ENCODE measurements at places on chromosomes 16 and 17. TPM values are rescaled to one million over a fixed set of nuclear protein-coding genes. Genes with fewer than 3 reads are reported as not detected.

Gene HSD17B2
- 5.2 TPM for total RNA-seq

Gene AIPL1
- total RNA-seq = not detected

Gene SLC16A5
- 1.2 TPM for total RNA-seq

Gene ITGAL
- total RNA-seq = not detected

Gene CD300LB
- total RNA-seq = not detected

Gene KRT25
- total RNA-seq = not detected

Gene KRTAP4-3
- not detected for total RNA-seq

Gene HIC1
- 2.0 TPM for total RNA-seq

Gene CD68
- total RNA-seq = 32.4 TPM

Gene AXIN2
- total RNA-seq = 2.0 TPM

Gene CIITA
- not detected for total RNA-seq

Gene HNF1B
- total RNA-seq = 1.3 TPM

Gene SMTNL2
- not detected for total RNA-seq

Gene WFIKKN1
- total RNA-seq = 0.11 TPM

Gene CPPED1
- 4.7 TPM for total RNA-seq

Gene VWA3A
- total RNA-seq = not detected

Gene GAS7
- total RNA-seq = not detected

Gene FLYWCH2
- total RNA-seq = 92.0 TPM

Gene ORAI3
- 5.7 TPM for total RNA-seq

Gene MT1A
- total RNA-seq = not detected

Gene CCL18
- not detected for total RNA-seq

Gene SLC38A7
- 4.0 TPM for total RNA-seq

Gene SCGB1C2
- not detected for total RNA-seq

Gene LPO
- not detected for total RNA-seq

Gene MSLN
- total RNA-seq = 4.7 TPM

Gene MYH4
- total RNA-seq = not detected

Gene CBX1
- 142 TPM for total RNA-seq

Gene SLC6A2
- not detected for total RNA-seq

Gene TMEM88
- total RNA-seq = not detected

Gene TBX21
- total RNA-seq = not detected

Gene CDK5R1
- total RNA-seq = 3.0 TPM

Gene SYCE1L
- 1.7 TPM for total RNA-seq

Data from PC-3 (cell line).